ENCODE measurements at places on chromosomes 3 and 15.

DNA sequence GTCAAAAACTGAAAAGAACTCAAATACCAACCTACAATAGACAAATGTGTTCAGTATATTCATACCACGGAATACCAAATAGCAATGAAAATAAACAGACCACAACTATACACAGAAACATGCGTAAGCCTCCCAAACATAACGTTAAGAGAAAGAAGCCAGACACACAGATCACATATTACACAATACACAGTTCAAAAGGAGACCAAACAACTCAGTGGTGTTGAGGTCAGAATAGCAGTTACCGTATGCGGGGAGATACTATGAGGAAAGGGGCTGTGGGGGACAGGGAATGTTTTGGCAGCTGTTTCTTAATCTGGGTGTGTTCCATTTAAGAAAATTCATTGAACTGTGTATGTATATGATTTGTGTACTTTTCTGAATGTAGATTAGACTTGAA is 6.6 kb downstream of the OSBPL10 start:
- DNase-seq = no peak

DNA sequence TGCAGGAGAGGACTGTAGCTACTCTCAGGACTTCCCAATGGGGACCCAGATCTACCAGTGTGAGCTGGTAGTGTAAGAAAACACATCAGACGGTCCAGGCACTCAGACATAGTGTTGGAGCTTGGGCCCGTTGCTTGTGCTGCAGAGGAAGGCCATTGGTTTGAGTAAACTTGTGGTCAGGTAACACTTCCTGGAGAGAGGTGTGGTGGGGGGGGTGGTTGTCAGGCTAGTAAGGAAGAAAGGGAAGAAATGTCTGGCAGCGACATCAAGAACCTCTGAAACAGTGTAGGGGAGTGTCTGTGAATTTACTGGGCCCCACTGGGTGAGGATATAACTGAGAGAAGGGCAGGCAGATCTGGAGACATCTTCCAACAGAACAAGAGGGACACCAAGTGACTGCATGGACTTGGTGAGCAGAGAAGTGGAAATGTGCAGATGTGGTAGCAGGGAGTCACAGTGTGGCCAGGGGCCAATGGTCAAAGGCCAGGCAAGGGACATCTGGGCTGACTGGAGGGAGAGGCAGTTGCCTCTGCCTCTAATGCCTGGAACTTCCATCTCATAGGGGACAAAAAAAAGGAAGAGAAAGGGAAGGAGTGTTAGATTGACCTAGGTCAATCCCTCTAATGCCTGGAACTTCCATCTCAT is 63.7 kb upstream of the MRPS22 start:
- DNase-seq = no peak

- no peak for DNase-seq
Observed at GRCh38 chr3:133941415-133941821, 45.7 kb upstream of the RAB6B start.

- no peak for DNase-seq
Observed at GRCh38 chr3:154224366-154224765, 99.9 kb downstream of the DHX36 start.

DNA sequence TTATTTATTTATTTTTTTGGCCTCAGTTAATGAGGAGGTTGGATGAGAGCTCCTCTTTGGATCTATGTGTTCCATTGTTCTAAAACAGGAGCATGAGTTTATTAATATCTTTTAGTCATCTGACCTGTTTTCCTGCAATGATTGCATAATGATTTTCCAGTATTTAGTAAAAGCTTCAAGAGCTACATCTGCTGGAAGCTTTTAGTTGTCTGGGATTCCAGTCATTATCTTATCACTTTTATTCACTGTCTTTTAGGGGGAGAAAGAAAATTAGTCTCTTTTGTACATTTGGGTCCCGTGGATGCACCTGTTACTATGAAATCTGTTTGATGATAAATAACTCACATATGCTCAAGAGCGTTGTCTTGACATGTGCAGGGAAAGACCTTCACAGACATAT is 1270.0 kb downstream of the ROBO1 start:
- no peak for DNase-seq

DNA sequence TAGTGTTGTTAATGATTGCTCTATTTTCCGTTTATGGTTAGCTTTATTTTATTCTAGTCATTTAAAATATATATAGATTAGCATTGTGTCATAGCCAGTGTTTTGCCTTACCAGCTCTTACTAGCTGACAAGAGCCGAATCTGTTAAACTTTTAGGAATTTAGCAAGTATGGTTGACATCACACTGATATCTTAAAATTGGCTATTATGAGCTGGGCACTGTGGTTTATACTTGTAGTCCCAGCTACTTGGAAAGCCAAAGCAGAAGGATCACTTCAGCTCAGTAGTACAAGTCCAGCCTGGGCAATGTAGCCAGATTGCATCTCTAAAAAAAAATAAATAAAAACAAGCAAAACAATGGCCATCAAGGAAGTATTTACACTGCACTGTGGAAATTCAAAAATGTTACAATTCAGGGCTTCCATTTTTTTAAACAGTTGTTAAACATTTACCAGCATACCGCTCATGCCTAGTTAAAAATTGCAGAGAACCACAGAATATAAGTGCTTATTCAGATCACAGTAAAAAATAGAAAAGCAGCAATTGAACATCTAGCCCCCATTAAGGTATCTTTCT is 208.4 kb upstream of the CGNL1 start:
- DNase-seq = no peak

- DNase-seq = no peak
Observed at GRCh38 chr3:188365988-188366698, 212.2 kb downstream of the LPP start.

DNA sequence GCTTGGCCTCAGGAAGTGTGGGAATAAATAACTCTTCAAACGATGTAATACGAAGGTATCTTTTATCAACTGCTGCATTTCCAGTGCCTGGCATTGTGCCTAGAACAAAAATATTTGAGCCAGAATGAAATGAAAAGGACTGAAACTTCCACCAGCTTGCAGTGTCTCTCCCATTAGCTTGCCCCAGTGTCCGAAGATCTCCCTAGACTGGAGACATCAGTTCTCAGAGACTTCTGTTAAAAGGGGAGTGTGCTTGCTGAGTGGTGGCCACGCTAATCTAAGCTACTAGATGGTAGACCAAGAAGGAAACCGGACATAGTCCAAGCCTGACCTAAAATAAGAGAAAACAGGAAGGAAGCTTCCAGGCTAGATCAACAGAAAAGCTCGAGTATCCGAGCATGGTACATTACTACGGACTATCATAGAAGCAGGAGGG is 28.6 kb downstream of the KCNAB1 start:
- no peak for DNase-seq

GRCh38 chr3:197490098-197491058 is 65.4 kb downstream of the BDH1 start:
- DNase-seq = no peak

DNA sequence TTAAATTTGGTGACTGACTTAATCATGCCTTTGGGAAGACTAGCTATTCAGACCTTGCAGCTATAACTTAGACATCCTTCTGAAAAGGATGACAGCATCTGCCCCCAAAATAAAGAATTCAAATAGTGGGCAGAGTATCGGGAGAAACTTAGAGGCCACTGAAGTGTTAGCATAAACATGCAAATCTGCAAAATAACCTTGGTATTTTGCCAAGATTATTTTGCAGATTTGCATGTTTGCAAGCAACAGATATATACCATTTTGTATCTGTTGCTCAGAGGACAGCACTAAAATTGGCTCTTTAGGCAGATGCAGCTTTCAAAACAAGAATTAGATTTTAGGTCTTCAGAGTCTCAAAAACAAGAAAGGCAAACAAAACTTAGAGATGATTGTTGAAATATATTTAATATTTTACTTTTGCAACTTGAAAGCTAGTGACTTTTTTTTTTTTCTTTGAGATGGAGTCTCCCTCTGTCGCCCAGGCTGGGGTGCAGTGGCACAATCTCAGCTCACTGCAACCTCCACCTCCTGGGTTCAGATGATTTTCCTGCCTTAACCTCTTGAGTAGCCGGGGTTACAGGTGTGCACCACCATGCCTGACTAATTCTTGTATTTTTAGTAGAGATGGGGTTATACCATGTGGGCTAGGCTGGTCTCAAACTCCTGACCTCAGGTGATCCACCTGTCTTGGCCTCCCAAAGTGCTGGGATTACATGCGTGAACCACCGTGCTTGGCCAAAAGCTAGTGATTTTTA is 47.8 kb downstream of the KBTBD8 start:
- no peak for DNase-seq

GRCh38 chr3:89565098-89565497 is 457.7 kb downstream of the EPHA3 start:
- no peak for DNase-seq

- no peak for DNase-seq
Observed at GRCh38 chr3:14606669-14607339, 44.8 kb upstream of the CCDC174 start.

DNA sequence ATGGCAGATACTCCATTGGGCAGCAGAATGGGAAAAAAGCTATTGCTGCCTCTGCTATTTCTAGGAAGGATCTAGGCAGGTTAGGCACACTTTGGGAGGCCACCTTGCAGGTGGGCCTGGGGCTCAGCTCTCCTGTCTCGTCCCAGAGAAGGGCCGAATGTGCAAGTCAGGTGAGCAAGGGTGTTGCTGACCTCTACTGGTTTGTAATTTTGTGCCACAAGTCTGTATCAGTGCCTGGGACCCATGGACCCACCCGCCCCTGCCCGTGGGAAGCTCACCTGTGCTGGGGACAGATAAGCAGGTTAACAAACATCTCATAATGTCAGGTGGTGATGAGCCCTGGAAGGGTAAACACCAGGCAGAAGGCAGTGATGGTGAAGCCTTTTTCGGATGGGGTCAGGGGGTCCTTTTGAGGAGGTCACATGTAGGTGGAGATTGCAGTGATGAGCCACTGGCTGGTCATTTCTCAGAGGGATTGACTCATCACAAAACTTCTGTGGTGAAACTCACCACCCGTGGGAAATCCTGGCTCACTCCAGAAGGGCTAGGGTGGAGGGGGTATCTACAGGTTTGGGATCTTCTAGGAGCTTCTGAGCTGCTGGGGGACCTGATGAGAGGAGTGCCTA is 161.3 kb downstream of the KLF13 start:
- no peak for DNase-seq

DNA sequence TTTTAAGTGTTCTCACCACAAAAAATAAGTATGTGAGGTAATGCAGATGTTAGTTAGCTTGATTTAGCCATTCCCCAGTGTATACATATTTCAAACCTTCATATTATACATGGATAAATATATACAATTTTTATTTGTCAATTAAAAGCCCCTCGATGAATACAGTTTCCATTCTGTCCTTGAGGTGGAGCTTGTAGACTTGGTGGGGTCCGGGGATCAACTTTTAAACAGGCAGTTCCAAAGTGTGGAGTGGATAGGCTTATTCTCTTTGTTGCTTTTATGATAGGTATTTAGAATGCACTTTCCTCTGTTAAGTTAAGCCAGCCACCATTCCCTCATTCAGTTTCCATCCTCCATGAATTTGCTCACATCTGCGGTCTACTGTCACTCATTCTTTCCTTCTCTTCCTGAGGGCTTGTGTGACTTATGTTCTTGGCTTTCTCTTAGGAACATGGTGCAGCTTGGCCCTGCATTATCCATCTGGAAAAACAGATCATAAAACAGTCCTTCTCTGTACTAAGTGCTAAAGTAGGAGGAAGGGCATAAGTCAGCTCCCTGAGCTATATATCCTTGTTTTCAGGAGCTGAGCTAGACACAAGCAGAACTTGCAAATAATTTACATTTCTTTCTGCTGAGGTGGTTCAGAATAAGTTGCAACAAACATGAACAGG is 149.1 kb downstream of the NFKBIZ start:
- DNase-seq = no peak

GRCh38 chr3:61442696-61443095 is 118.7 kb upstream of the PTPRG start:
- DNase-seq = no peak

DNA sequence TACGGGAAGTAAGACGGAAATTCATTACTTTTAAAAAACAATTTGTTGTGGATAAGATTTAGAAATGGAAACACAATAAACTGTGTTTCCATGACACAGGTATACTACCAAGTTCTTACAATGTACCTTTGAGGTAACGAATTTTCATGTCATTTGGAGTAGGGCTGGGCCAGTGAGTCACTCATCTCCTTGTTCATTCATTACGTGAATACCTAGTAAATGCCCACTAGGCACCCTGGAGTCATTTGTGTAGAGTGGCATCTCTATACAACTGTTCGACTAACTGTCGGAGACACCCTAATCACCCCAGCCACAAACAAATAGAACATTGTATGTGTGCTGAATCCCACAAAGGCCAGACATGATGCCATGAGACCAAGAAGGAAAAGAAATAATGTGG is 94.8 kb downstream of the IGF1R start:
- no peak for DNase-seq

GRCh38 chr15:35019404-35020327 is 31.6 kb upstream of the ZNF770 start:
- no peak for DNase-seq

- DNase-seq = no peak
Observed at GRCh38 chr3:122265957-122266356, 59.1 kb upstream of the CSTA start.

- DNase-seq = no peak
Observed at GRCh38 chr3:85182975-85183752, 224.4 kb downstream of the CADM2 start.

DNA sequence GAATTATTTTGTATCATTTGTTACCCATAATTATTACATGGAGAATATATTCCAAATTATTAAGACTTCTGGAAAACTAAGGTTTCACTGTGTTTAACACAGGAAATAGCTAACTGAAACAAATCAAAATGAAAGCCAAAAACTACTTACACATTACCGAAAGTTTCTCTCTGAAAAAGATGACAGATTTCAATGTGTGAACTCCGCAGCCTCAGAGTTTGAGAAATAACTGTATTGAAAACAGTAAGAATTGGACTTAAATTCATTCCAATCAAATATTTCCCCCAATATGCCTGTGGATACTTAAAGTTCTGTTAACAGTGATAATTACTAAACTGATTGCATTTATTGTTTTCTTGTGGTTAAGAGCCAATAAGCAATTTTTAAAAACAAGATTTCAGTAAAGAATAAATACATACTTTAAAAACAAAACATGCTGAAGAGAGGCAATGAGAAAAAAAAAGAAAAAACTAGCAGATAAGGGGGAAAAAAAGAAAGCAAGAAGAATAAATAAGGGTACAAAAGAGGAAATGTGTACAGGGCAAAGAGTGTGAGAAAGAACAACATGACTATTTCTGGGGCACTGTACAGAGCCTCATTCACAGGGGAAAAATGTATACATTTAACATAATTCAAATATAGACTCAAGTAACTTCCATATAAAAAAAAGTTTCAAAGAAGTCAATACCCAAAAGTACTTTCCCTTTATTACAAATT is 30.7 kb downstream of the DENND4A start:
- DNase-seq = no peak

GRCh38 chr3:113496924-113497323 is 18.0 kb downstream of the SPICE1 start:
- DNase-seq = no peak

All from omental fat pad (tissue), 4 donors.